ENCODE measurements at places on chromosomes 4 and X.

- DNase-seq = no peak
Observed at GRCh38 chr4:103400405-103400804, 202.3 kb upstream of the CENPE start.

- no peak for DNase-seq
Observed at GRCh38 chrX:105829011-105829410, 6.7 kb downstream of the NRK start.

DNA sequence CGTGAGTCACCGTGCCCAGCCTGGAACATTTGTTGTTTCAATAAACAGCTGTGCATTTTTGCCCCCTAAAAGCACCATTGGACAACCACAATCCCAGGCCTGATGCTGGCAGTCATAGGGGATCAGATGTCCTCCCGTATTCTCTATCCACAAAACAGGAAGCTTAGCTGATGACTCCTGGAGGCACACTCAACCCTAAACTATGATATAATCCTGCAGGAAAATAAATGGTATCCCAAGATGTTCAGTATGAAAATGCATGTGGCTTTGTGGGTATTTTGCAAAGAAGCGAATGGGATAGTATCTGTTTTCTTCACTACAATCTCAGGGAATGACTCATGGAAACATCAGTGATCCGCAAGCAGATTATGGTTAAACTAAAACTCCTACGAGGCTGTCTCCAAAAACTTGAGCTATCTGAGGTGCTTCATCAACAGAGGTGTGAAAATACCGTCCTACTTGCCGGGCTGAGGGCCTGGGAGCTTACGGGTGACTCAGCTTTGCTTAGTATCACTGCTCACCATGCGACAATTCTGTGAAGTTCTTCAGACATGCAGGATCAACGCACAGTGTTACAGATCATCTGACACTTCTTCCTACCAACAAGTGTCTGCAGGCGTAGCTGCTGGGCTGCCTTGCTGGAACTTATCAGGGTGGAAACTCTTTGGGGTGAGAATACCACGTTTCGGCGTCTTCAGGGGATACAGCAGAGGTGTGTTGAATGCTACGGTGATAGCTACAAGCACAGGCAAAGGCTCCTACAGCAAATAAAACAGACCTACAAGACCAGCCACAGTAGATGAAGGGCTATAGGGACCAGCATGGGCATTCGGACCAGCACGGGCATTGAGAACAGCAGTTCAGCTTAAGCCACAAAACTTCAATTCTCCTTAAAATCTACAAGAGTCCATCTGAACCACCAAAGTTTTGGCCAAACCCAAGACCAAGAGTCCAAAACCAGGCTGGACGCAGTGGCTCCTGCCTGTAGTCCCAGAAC lies 148.5 kb downstream of the DHRSX start:
- DNase-seq = peak; percentile 13

- no peak for DNase-seq
Observed at GRCh38 chrX:18574591-18574990, 97.3 kb downstream of the RS1 start.

Data from Panc1 (cell line).